ENCODE measurements at places on chromosomes 7 and 10.

DNA sequence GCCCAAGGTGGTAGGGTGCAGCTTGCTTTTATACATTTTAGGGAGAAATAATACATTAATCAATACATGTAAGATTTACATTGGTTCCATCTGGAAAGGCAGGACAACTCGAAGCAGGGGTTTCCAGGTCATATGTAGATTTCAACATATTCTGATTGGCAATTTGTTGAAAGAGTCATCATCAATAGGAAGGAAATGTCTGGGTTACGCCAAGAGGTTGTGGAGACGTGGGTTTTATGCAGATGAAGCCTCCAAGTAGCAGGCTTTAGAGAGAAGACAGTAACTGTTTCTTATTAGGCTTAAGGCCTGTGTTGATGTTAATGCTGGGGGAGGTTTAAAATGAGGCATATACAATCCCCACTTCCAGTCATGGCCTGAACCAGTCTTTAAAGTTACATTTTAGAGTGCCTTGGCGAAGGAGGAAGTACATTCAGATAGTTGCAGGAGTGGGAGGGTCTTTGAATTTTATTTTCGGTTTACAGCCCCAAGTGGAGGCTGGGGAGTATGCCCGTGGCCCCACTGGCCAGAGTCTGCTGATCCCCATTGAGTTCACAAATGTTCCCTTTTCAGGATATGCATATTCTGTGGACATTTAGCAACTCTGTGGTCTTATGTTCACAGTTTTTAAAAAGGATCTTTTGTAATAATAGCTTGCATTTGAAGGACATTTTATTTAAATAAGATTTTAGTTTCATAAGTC, 166.0 kb upstream of the GDF10 start:
- DNase-seq: no peak

GRCh38 chr10:124611738-124612137, 132.4 kb downstream of the FAM53B start:
- DNase-seq: no peak

GRCh38 chr7:76318488-76319353, 16.2 kb downstream of the HSPB1 start:
- peak; percentile 70 for DNase-seq

DNA sequence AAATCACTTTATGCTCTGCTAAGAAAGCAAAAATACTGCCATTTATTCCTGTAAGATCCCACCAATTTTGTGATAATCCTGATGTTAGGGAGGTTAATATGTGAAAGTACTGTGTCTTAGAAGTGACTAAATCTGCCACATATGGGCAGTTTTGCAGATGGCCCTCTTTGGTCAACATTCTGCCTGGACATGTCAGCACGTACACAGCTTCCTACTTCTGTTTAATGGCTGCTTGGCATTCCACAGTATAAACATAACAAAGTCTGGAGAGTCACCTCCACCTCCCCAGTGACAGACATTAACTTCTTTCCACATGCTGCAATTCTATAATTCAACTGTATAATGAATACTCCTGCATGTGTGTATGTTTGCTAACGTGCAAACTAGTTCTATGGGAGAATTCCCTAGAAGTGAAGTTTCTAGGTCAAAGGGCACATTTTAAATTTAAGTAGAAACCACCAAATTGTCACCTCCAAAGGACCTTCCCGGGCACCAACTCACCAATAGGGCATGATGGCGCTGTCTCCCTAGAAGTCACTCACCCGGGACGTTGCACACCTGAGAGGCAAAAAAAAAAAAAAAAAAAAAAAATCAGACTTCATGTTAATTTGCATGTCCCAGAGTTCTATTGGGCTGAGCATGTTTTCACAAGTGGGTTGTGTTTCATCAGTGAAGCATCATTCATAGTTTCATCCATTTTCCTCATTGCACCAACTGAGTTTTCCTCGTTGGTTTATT, 38.9 kb downstream of the MKI67 start:
- no peak for DNase-seq
